GM20000 (cell line): ENCODE measurements at places on chromosomes 2 and 18.
A peak's percentile ranks its signal among the peaks of the same experiment; 100 is the strongest.

GRCh38 chr2:203804070-203804469 lies 63.5 kb upstream of the CTLA4 start:
- DNase-seq = no peak

- DNase-seq = peak; percentile 23
Measured at GRCh38 chr2:217316743-217317142, 456.9 kb upstream of the TNP1 start.

GRCh38 chr2:208584378-208584985 lies 177.9 kb downstream of the PTH2R start:
- DNase-seq = no peak

DNA sequence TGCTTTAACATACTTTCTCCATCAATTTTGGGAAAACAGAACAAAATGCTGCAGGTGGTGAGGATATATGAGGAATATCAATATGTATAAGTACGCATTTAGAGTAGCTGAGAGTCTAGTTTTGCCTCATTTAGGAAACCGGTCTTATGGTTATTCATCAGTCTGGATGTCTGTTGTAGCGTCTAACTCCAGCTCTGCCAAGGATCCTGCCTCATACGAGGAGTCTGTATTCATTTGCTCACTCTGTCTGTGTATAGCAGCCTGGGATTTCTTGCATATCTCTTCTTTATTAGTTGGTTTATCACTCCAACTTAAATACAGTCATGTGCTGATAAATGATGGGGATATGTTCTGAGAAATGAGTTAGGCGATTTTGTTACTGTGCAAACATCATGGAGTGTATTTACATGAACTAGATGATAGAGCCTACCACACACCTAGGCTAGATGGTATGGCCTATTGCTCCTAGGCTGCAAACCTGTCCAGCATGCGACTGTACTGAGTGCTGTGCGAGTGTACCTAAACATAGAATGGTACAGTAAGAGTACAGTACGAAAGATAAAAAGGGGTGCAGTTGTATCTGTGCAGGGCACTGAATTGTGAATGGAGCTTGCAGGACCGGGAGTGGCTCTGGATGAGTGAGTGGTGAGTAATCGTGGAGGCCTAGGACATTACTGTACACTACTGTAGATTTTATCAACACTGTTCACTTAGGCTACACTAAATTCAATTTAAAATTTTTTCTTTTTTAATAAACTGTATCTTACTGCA lies 148.1 kb downstream of the ZNF407 start:
- no peak for DNase-seq

GRCh38 chr2:74102516-74102915 lies 45.2 kb downstream of the BOLA3 start:
- no peak for DNase-seq

- DNase-seq = no peak
Measured at GRCh38 chr2:200993097-200993496, 29.6 kb upstream of the ORC2 start.

GRCh38 chr18:56933472-56933871 lies 213.4 kb upstream of the BOD1L2 start:
- no peak for DNase-seq
